ENCODE measurements at places on chromosomes 5 and 9.

DNA sequence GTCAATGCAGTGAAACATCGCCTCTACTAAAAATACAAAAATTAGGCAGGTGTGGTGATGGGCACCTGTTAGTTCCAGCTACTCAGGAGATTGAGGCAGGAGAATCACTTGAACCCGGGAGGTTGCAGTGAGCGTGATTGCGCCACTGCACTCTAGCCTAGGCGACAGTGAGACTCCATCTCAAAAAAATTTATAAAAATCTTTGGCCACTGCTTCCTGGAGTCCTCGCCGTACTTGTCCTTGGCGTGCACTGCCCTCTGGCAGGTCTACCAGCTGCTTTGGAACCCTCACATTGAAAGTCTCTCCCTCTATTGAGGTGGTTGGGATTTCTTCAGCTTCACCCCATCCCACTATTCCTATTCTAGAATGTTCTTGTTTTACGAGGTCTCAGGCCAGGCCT is 25.0 kb downstream of the DYNC2I2 start:
- H3K4me3 ChIP-seq: no peak overlapping the region
- H3K27ac ChIP-seq: no peak overlapping the region
- peaks cover 67% of the 10 kb centered on the region for H3K36me3 ChIP-seq
- peaks cover 24% of the 10 kb centered on the region for H3K4me1 ChIP-seq

DNA sequence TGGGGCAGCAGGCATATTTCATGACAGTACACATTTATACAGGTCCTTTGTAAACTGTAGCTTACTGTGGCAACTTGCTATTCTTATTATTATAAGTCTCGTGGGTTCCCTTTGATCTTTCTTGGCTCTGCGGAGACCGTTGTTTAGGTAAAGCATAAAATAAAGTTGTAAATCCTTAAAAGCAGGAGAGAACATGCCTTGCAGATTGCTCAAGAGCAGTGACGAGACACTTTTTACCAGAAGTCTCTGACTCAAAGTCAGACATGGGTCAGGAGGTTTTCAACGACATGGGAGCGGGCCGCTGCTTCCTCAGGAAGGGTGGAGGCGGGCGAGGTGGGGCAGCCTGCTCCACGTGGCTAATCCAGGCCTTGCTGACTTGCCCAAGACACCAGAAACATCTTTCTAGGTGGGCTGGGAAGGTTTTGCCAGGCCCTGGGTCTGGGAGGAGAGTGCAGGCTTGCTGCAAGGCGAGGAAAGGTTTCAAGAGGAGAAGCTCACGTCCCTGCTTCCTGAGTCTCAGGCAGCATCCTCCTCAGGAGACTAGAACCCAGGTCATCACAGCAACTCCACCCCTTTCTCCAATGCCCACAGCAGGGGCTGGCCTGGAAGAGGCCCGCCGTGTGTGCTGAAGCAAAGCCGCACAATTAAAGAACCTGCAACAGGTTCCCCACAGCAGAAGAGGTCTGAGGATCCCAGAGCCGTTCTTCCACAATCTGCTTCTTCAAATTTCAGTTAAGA is 6.5 kb downstream of the TBC1D2 start:
- H3K27me3 ChIP-seq: no peaks in the 10 kb centered on the region
- peak overlapping the region; percentile 41 for H3K27ac ChIP-seq
- no peaks in the 10 kb centered on the region for H3K36me3 ChIP-seq
- peaks cover 7% of the 10 kb centered on the region for H3K4me1 ChIP-seq

DNA sequence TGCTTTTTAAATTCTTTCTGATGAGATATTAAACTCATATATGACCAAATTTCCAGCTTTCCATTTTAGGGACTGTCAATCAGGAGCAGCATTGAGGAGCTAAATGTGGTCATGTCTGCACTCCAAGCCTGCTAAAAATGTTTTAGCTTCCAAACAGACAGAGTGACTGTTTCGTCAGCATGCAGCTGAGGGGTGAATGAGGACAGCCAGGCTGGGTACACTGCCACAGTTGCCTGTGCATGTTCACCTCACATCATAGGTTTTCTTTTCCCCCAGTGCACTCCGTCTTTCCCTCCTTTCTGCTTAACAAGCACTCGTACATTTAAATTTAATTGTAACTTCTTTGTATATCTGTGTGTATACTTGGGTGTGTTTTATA is 138.1 kb downstream of the ARRDC3 start:
- DNase-seq: no peak
- H3K36me3 ChIP-seq: no peaks in the 10 kb centered on the region
- no peaks in the 10 kb centered on the region for H3K4me1 ChIP-seq
- H3K27me3 ChIP-seq: no peaks in the 10 kb centered on the region
- no peak overlapping the region for H3K4me3 ChIP-seq

DNA sequence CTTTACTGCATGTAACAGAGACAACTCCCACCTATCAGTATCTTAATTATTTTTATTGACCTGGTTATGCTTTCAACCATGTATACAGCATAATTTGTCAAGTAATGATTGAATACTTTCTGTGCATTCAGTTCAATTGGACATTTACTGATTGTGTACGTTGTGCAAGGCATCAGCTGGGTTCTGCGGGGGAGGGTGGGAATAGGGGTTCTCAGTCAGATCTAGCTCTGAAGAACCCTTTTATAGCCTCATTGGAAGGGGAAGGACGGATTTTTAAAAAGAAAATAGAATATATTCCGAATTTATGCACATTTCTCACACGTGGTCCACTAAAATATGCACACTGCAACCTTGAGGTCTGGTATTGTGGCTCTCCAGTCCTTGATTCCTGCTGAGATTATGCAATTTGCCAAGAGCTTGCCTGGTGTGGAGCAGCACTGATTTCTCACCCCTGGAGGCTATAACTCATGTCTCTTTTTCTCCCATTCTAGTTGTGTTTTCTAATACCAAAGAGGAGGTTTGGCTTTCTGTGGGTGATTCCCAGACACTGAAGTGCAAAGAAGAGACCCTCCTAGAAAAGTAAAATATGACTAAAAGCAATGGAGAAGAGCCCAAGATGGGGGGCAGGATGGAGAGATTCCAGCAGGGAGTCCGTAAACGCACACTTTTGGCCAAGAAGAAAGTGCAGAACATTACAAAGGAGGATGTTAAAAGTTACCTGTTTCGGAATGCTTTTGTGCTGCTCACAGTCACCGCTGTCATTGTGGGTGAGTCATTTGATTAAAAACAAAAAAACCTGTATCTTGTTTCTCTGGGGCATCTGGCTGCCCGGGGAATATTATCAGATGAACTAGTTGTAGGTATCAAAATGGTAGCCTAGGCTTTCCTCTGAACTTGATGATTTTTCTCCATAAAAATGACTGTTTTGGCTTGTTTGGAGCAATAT is 1.7 kb downstream of the SLC1A3 start:
- no peak overlapping the region for H3K27ac ChIP-seq
- DNase-seq: no peak
- peak overlapping the region; percentile 73 for H3K4me3 ChIP-seq
- no peaks in the 10 kb centered on the region for H3K36me3 ChIP-seq
- H3K4me1 ChIP-seq: no peaks in the 10 kb centered on the region

DNA sequence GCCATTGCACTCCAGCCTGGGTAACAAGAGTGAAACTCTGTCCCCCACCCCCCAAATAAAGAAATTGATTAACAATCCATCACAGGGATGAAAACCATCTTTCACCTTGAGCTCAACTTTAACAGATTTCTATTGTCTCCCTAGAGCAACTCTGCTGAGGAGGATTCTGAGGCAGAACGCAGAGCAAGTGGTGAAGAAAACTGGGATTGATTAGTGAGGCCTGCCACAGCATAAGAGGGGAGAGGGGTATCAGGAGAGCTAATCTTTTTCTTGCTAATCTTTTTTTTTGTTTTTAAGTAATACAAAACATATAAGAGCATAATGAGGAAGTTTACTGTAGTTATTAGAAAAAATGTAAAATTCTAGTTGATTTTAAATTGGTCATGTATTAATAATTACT is 8.9 kb downstream of the TXNDC8 start:
- no peak overlapping the region for H3K27ac ChIP-seq
- H3K4me3 ChIP-seq: no peak overlapping the region
- DNase-seq: no peak
- H3K36me3 ChIP-seq: no peaks in the 10 kb centered on the region

DNA sequence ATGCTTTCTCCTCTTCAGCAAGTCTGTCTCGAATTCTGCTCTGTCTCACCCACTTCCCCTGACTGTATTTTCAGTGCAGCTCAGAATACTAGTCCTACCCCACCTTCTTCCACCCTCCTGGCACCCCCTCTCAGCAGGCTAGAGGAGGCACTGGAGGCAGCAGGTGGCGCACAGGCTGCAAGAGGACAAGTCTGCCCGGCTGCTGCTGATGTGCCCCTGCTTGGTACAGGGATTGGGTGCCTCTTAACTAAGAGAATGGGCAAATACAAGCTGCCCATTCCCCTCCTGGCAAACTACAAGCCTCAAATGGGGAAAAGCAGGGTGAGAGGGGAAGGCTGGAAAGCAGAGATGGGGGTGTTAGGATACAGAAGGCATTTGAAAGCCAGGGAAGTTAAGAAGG is 5.1 kb downstream of the TLN1 start:
- H3K27me3 ChIP-seq: no peaks in the 10 kb centered on the region
- H3K4me3 ChIP-seq: peak overlapping the region; percentile 86
- peaks cover 20% of the 10 kb centered on the region for H3K4me1 ChIP-seq
- H3K27ac ChIP-seq: peak overlapping the region; percentile 99
- DNase-seq: peak; percentile 67

DNA sequence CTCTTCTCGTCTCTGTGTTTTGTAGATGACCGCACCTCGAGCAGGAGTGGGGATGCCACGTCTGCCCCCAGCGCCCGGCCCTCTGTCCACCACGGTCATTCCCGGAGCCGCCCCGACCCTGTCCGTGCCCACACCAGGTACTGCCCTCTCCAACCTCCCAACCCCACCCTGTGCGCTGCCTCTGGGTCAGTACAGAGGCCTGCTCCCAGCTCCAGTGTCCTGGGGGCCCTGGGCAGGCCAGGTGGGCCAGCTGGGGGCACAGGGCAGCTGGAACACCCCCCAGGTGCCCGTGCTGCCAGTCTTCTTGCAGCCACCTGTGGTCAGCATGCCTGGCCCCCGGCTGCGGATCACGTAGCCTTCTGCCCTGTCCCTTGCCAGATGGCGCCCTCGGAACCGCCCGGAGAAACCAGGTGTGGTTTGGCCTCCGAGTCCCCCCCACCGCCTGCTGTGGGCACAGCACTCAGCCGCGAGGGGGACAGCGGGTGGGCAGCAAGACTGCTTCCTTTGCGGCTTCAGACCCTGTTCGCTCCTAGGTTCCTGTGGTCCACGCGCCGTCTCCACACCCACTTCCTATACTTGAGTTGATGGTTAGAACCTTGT is 133.7 kb downstream of the WNK2 start:
- no peaks in the 10 kb centered on the region for H3K4me1 ChIP-seq
- no peaks in the 10 kb centered on the region for H3K27me3 ChIP-seq
- no peak overlapping the region for H3K27ac ChIP-seq
- no peaks in the 10 kb centered on the region for H3K36me3 ChIP-seq
- H3K4me3 ChIP-seq: no peak overlapping the region

DNA sequence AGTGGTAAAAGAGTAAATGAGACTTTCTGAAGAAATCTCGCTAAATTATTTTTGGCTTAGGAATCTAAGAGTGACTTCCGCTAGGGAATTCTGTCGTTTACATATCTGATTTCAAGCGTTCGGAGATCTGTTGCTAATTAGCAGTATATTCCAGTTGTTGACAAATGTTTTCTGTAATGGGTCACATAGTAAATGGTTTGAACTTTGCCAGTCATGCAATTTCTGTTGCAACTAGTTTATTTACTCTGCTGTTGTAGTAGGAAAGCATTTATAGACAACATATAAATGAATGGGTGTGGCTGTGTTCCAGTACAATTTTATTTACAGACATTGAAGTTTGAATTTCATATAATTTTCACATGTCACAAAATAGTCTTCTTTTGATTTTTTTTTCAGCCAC is 57.4 kb upstream of the JAK2 start:
- no peaks in the 10 kb centered on the region for H3K27me3 ChIP-seq
- H3K27ac ChIP-seq: peak overlapping the region; percentile 37
- no peak for DNase-seq
- no peak overlapping the region for H3K4me3 ChIP-seq

- DNase-seq: no peak
- no peaks in the 10 kb centered on the region for H3K36me3 ChIP-seq
These were observed 369 bp downstream of the OCLN start for GRCh38 chr5:69492923-69493395.

- H3K4me3 ChIP-seq: peak within 1 kb of the TSS; percentile 85
- peak; percentile 19 for DNase-seq
- peak within 1 kb of the TSS; percentile 51 for H3K27ac ChIP-seq
- peaks cover 32% of the 10 kb centered on the region for H3K4me1 ChIP-seq
These were observed at the start of gene PRRX2 for GRCh38 chr9:129665389-129665775. PRRX2 (plus strand) TSS chr9:129665647; CDS start chr9:129665868, 221 bp downstream.

- no peak for DNase-seq
- no peaks in the 10 kb centered on the region for H3K4me1 ChIP-seq
- H3K36me3 ChIP-seq: no peaks in the 10 kb centered on the region
- no peak overlapping the region for H3K27ac ChIP-seq
- no peak overlapping the region for H3K4me3 ChIP-seq
These were observed 30.2 kb downstream of the CACNA1B start for GRCh38 chr9:137907776-137908175.

GRCh38 chr5:31470608-31471007 is 61.3 kb downstream of the DROSHA start:
- no peaks in the 10 kb centered on the region for H3K4me1 ChIP-seq
- H3K36me3 ChIP-seq: peaks cover 20% of the 10 kb centered on the region
- H3K4me3 ChIP-seq: no peak overlapping the region
- H3K27me3 ChIP-seq: no peaks in the 10 kb centered on the region
- H3K27ac ChIP-seq: no peak overlapping the region

DNA sequence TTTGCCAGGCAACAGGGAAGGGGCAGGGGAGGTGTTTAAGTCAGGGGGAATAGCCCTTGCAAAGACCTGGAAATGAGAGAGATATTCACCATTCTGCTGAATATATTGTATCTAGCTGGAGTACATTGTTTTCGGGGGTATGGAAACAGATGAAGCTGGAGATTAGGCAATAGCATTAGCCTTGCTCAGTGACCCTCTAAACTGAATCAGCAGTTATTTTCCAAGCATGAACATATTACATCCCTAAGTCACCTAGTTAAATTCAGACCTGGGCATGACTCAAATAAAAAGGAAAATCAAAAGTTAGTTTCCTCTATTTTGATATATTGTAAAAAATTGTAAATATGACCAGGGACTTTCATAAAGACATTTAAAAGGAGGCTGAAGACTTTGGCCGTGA is 544.6 kb upstream of the TRPC7 start:
- H3K36me3 ChIP-seq: no peaks in the 10 kb centered on the region
- DNase-seq: no peak
- H3K4me1 ChIP-seq: no peaks in the 10 kb centered on the region
- H3K27me3 ChIP-seq: no peaks in the 10 kb centered on the region

- H3K4me3 ChIP-seq: no peak overlapping the region
- DNase-seq: no peak
- H3K36me3 ChIP-seq: no peaks in the 10 kb centered on the region
- no peaks in the 10 kb centered on the region for H3K27me3 ChIP-seq
- peaks cover 3% of the 10 kb centered on the region for H3K4me1 ChIP-seq
These were observed 159.9 kb downstream of the NTRK2 start for GRCh38 chr9:84829471-84829870.

- no peaks in the 10 kb centered on the region for H3K27me3 ChIP-seq
- no peak for DNase-seq
- no peaks in the 10 kb centered on the region for H3K36me3 ChIP-seq
- H3K4me1 ChIP-seq: peaks cover under 1% of the 10 kb centered on the region
- no peak overlapping the region for H3K27ac ChIP-seq
These were observed 77.3 kb upstream of the LARP1 start for GRCh38 chr5:154677921-154678320.

GRCh38 chr5:138369706-138370105 is 17.2 kb downstream of the KDM3B start:
- H3K27ac ChIP-seq: no peak overlapping the region
- H3K36me3 ChIP-seq: peaks cover 7% of the 10 kb centered on the region
- H3K27me3 ChIP-seq: no peaks in the 10 kb centered on the region
- DNase-seq: no peak
- peaks cover 51% of the 10 kb centered on the region for H3K4me1 ChIP-seq

Data from thoracic aorta (tissue), 2 donors.